ENCODE measurements at places on chromosomes 7 and 10.

- DNase-seq, result no peak
Observed at GRCh38 chr10:94403380-94404213, 1.3 kb downstream of the TBC1D12 start.

- DNase-seq, result no peak
Observed at GRCh38 chr7:131935180-131935579, 378.8 kb upstream of the PODXL start.

- no peak for DNase-seq
Observed at GRCh38 chr10:113425541-113425951, 127.3 kb upstream of the HABP2 start.

- no peak for DNase-seq
Observed at GRCh38 chr7:158416283-158416933, 171.2 kb downstream of the PTPRN2 start.

DNA sequence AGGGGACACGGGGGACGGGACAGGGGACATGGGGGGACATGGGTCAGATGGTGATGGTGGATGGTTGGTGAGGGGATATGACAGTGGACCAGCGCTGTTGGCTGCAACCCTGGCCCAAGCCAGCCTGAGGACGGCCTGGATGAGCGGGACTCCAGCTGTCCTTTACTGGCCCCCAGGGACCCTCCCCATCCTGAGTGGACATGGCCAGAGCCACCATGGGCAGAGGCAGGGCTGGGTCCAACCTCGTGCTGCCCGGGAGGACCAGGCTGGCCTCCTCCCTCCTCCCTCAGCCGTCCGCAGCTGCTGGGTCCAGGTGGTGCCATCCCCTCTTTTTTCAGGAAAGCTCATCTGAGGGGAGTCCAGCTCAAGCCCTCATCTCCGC lies 30.4 kb downstream of the GET4 start:
- DNase-seq, result no peak
